ENCODE measurements at places on chromosomes 4 and X. TPM values are rescaled to one million over a fixed set of nuclear protein-coding genes. Genes with fewer than 3 reads are reported as not detected.

The TRPC5OS gene
- total RNA-seq = not detected

The UGT2B15 gene
- total RNA-seq = not detected

The ART3 gene
- 5.4 TPM for total RNA-seq

DNA sequence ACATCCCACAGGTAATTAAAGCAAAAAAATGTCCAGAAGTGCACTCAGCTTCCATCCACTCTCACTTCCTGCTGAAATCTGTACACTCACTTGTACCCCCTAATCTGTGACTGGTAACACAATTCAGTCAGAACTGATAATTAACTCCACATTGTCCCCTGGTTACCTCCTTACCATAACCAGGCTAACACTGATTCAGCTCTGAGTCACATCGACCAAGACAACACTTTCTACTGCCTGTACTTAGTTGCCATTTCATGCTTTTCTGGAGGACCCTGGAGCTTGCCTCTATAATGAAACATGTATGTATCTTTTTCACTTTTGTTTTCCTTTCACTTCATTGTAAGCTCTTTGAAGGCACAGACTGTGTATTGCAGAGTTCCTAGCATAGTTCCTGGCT is 130.9 kb upstream of the GABRG1 start:
- DNase-seq = no peak

- DNase-seq = no peak
These were observed 64.4 kb upstream of the ENPEP start for GRCh38 chr4:110411574-110412011.

DNA sequence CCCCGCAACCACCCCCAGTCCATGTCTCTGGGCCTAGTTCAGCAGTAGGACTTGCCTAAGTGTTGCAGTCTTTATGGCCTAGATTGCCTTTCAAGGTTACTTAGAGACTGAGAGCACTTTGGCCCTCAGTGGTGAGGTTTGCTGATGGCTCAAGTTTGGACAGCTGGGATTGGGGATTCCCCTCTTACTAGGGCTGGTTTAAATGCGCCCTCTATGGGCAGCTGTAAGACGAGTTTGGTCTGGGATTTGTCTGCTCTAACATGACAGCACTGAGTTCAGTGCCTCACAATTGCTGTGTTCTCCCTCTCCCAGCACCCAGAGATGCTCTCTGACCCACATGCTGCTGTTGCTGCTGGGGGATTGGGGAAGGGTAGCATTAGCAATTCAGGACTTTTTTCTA is 23.1 kb downstream of the DACH2 start:
- DNase-seq = no peak

DNA sequence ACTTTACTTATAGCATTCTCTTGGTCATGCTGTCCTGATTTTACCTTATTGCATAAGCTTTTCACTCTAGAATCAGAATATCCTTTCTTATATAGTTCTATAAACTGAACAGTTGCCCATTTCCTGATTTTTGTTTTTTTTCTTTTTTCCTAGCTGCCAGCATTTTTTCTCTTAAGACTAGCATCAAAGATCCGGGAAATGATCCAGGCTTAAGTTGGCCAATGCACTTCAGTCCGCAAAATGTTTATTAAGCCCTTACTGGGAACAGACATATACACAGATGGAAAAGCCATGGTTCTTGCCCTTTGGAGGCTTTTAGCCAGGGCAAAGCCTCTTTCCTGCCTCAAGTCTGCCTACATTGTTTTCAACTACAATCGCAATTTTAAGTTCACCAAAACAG is 10.1 kb upstream of the BMP2K start:
- DNase-seq = no peak

DNA sequence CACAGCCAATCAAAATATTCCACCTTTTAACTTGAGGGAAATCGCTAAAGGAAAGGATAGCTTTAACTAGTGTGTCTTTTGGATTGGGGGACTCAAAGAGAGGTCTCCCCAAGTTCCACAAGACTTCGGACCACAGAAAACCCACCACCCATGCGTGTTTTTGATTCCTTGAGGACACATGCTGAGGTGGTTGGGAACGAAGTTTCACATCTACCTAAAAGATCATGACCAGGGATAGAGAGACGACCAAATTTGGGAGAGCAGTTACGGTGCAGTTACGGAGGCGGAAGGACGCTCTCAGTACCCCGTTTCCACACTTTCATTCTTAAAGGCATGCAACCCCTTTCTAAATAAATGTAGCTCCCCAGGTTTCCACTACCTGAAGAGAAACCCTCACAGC is 1.1 kb downstream of the PCYT1B start:
- DNase-seq = no peak

DNA sequence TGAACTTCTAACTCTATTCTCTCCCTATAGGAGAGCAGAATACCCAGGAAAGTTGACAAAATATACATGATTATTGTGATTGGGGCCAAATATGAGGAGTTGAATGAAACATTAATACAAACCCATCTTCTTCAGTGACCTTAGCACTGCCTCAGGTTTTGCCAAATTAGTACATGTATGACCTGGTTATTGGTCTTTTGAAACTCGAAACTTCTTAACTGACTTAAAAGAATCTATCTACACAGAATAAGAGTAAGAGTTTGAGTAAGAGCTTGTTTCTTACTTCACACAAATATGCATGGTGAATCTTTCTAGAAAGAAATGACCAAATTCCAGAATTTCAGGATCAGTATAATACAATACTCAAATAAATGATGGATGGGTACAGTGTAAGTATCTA is 213.0 kb upstream of the GK2 start:
- DNase-seq = no peak

- DNase-seq = no peak
These were observed 21.9 kb upstream of the GPR78 start for GRCh38 chr4:8558080-8558960.

DNA sequence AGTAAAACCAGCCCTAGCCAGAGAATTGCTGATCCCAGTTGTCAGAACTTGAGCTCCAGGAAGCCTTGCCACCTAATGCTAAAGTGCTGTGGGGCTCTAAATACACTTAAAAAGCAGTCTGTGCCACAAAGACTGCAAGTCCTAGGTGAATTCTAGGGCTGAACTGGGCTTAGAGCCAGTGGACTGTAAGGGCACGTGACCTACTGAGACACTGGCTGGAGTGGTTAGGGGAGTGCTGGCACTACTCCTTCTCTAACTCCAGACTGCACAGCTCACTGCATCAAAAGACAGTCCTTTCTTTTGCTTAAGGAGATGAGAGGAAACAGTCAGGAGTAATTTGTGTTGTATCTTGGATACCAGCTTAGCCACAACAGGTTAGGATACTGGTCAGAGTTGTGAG is 1240.2 kb downstream of the FAM133A start:
- no peak for DNase-seq

All from sigmoid colon (tissue), 7 donors.